Muscle of arm (tissue), 14 donors: ENCODE measurements at places on chromosomes 7 and 10.
A peak's percentile ranks its signal among the peaks of the same experiment; 100 is the strongest.

GRCh38 chr10:43912469-43912868 lies 263.8 kb upstream of the ZNF32 start:
- DNase-seq, result no peak

- DNase-seq, result no peak
Measured at GRCh38 chr7:77827999-77828398, 29.4 kb downstream of the PHTF2 start.

GRCh38 chr10:131573256-131573655 lies 261.7 kb upstream of the TCERG1L start:
- DNase-seq, result no peak

GRCh38 chr7:159056737-159057136 lies 87.9 kb downstream of the VIPR2 start:
- no peak for DNase-seq

GRCh38 chr10:102627736-102628293 lies 16.5 kb upstream of the TRIM8 start:
- DNase-seq, result no peak

DNA sequence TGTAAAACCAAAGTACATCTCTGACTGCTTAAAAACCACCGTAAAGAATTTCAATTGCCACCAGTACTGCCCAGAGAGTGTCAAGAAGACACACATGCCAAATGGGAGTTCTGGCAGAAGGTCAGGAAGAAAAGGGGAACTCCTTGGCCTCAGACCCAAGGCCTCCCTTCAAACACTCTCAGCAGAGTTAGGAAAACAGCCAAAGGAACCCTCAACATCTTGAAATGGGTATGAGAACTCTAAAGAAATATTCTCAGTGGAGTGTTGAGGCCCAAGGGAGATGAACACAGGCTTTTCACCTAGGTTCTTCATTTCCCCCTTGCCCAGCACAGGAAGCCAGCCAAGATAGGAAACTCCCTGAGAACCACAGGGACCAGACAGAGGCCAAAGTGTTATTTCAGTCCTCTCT lies 96.1 kb upstream of the ASAH2 start:
- DNase-seq, result no peak

DNA sequence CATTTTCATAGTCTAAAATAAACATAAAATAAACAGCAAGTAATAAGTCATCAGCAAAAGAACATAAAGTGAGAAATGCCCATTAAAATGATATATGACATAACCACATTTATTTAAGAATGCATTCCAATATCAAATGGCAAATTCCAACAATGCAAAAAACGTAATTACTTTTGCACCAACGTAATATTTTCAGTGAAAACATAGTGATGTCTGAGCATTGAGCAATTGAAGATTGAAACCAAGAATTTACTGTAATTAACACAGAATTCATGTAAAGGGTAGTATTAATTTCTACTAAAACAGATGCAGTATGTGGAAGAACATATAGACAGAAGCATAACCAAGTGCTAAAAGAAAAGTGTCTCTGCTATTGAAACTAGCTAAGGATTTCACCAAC lies 123.0 kb upstream of the TNS3 start:
- DNase-seq, result no peak

DNA sequence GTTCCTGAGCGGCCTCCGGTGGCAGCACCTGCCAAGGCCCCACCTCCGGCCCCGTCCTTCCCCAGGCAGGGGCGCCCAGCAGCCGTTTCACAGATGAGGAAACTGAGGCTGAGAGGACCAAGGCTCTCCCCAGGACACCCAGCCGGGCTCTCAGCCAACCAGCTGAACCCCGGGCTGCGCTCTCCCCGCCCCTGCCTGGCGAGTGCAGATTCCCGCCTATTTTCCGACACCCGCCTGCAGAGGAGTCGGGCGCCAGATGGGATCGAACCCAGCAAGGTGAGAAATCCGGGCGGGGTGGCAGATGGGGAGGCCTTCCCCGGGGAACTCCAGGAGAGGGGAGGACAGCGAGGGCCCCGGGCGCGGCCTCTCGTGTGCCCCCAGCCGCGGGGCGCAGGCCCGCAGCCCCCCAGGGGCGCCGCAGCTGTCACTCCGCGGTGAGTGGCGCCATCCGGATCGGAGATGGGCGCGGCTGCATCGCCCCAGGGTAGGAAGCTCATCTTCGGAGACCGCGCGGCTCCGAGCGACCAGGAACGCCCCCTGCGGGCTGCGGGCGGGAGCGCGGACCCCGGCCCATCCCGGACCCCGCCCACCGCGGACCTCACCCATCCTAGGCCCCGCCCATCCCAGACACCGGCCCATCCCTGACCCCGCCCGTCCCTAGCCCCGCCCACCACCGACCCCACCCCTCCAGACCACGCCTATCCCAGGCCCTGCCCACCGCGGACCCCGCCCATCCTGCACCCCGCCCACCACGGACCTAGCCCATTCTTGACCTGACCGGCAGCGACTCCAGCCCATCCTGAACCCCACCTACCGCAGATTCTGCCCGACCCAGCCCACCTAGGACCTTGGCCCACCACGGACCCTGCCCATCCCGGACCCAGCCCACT lies 90.3 kb downstream of the MICALL2 start:
- DNase-seq, result no peak

DNA sequence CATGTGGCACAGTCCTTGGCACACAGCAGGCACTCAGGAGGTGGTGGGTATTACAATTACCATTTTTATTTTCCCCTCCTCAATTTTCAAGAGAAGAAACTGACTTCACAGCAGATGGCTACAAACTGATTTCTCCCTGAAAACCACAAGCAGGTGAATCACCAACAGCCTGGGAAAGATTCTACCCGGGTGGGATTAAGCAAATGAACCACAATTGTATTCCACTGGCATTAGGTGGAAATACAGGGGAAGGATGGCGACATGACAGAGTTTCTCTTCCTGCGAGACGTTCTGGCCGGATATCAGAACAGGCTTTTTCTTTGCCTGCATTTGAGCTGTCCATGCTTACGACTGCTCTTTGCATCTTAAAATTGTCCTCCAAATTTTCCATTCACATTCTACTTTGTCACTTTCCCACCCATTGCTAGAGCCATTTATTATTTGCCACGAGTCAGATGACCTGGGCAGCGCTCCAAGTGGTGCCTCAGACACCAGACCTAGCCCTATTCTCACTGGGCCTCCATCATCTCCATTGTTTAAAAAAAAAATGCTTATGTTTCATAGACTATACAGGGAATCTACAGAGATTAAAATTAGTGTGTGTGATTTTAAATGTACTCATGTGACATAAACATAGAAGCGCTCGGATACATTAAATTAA lies 4.6 kb downstream of the DENND11 start:
- no peak for DNase-seq

DNA sequence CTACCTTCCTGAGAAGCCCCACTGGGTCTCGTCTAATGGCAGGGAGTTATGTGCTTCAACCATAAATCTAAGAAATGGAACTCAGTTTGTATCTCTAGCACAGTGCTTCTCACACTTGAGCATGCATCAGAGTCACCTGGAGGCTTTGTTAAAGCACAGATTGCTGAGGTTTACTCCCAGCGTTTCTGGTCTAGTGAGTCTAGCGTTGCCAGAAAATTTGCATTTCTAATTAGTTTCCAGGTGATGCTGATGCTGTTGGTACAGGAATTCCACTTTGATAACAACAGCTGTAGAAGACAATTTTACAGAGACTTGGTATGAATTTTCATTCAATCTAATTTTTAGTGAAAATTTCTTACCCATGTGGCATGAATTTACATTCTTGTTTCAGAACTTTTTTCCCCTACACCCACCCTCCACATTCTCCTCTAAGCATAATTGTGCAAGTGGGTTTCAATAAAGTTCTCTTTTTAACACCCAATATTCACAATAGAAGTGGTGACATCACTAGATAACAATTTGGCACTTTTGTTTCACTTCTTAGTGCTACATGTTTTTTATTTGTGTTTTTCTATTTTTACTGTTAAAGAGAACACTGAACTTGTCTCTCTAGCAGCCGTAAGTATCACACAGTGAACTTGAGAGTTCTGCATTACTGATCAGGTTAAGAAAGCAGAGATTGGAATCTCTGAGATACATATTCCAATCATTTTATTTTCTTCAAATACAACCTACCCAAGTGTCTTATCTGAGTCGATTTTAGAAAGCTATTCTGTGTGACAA lies 48.4 kb upstream of the BET1 start:
- no peak for DNase-seq

DNA sequence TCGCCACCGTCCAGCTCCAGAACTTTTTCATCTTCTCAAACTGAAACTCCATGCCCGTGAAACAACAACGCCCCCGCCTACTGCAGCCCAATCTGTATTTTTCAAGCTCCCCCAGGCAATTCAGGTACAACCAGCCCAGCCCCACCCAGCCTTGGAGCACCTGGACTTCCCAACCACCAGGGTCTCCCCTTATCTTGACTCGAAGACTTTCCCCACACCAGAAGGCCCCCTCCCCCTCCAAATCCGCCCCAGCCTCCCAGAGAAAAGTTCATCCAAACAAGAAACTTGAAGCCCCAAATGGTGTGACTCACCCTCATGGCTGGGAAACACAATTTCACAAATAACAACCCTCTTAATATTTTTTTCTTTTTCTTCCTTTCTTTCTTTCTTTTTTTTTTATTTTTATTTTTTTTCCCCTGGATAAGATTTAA lies 10.6 kb downstream of the ZCCHC24 start:
- peak; percentile 46 for DNase-seq

GRCh38 chr7:91567081-91568012 lies 303.1 kb downstream of the FZD1 start:
- no peak for DNase-seq

DNA sequence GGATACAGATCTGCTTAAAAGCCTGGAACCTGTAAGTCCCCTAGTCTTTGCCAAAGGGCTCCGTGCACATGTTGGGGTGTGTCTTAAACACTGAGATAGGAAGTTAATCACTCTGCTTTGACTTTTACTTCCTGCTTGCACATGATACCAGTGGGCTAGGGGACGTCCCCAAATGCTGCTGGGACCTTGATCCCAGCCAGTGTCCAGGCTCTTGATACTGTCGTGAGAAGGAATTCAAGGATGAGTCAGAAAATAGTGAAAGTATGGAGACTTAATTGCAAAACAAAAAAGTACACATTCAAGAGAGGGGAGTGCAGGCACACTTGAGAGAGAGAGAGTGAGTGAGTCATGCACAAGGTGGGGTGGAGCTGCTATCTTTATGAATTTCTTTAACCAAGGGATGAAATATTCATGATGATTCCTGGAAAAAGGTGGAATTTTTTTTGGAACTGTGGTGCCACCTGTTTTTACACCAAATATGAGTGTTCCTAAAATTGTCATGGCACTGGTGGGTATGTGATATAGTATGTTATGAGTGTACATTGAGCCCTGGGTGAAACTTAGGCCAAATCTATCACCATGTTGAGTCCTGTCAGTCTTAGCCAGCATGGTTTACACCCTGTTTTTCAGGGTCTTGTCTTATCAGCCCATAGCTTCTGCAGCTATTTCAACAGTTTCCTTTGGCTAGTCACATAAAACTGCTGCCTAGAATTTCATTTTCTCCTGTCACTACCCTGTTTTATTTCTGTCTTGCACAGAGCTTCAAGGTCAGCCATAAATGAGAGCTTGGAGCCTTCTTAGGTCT lies 88.3 kb upstream of the CYP26C1 start:
- DNase-seq, result no peak

GRCh38 chr10:6121146-6121545 lies 32.3 kb downstream of the RBM17 start:
- DNase-seq, result no peak

DNA sequence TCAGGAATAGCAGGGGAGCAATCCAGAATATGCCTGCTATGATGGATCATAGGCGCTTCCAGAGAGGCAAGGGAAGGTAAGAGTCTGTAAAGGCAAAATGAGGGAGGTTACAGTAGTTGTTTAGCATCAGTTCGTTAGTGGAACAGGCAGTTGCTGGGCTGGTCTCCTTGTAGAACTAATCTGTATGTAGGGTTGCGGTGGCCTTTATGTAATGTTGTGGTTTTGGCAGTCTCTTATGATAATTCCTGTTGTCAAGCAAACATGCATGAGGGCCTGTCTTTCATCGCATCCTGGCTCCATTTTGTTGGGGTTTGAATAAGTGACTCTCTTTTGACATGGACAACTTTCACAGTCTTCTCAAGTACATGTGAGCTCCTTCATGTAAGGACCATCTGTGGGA lies 427.8 kb upstream of the LRGUK start:
- DNase-seq, result no peak

DNA sequence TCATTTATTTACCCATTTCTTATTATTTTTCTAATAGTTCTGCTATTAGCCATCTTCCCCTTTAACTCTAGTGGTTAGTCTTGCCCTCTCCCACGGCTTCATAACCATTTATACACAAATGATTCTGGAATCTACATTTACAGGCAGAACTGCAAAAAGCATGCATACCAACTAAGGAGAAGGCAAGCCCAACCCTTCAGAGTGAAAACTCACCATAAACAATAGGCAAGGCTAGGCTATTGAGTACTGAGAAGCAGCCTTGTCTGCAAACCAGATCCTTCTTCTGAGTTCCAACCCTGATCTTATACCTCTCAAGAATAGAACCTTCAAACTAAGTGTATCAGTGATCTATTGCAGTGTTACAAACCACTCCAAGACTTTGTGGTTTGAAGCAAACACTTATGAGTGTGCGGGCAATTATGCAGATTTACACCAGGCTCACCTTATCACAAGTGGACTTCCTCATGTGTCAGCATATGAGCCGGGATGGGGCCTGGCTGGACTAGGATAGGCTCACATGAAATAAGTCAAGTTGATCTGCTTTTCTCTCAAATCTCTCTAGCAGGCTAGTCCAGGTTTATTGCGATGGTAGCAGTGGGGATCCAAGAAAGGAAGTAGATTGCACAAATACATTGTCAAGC lies 896.9 kb upstream of the PHF14 start:
- DNase-seq, result no peak

DNA sequence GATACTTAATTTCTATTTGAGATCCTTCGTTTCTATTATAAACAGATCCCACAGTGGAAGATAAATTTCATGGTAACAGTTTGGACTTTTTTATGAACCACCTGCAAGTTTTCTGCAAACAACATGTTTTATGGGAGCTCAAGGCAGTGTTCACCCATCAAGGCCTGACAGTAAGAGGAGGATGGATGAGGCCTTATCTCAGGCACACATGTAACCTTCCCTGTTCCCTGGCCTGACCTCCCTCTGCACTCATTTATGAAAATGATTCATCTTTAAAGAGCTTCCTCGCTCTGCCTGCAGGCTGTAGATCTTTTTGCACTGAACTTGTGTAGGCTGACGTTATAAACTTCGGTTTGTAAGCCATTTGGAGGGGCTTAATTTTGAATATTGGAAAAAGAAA lies 500.1 kb downstream of the GATA3 start:
- no peak for DNase-seq

DNA sequence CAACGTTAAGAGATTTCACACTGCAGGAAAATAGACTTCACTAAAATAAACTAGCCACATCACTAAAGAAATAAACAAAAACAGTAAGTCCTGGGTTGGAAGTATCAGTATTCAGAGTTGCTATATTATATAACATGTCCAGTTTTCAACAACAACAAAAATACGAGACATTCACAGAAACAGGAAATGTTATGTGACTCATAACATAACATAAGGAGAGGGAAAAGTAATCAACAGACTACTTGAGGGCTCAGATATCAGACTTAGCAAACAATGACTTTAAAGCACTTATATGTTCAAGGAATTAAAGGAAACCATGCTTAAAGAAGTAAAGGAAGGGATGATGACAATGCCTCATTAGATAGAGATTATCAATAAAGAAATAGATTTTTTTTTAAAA lies 73.5 kb upstream of the MKLN1 start:
- no peak for DNase-seq
